Retina (tissue), 1 donor: ENCODE measurements at places on chromosomes 6 and 20.

DNA sequence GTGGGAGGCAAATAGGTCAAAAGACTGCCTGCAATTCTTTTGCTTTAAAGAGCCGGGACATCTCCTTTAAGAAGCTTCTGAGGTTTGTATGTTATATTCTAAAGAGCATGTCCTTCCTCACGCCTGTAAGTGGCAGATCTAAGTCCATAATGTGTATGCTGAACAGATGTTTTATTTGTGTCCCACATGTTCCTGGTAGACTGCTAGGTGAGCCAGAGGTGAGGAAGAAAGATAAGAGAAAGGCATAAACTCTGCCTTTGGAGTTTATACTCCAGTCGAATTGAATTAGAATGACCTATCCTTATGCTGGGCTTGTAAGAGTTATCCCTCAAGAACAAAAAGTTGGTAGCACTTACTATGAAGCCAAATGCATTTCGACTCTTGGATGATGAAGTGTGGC is 27.2 kb upstream of the ADGRG6 start:
- DNase-seq: no peak

- no peak for DNase-seq
Observed at GRCh38 chr6:91415031-91415605, 828.2 kb upstream of the MAP3K7 start.

GRCh38 chr6:4858194-4859015 is 82.2 kb downstream of the CDYL start:
- no peak for DNase-seq

- no peak for DNase-seq
Observed at GRCh38 chr6:40383348-40384115, 203.6 kb downstream of the LRFN2 start.

DNA sequence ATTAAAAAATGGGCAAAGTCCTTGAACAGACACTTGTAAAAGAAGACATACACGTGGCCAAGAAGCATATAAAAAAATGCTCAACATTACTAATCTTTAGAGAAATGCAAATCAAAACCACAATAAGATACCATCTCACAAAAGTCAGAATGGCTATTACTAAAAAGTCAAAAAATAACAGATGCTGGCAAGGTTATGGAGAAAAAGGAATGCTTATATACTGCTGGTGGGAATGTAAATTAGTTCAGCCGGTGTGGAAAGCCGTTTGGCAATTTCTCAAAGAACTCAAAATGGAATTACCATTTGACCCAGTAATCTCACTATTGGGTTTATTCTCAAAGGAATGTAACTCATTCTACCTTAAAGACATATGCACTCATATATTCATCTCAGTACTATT is 166.6 kb downstream of the KHDC1L start:
- DNase-seq: no peak

GRCh38 chr6:131555992-131556391 is 17.0 kb upstream of the ARG1 start:
- DNase-seq: no peak

DNA sequence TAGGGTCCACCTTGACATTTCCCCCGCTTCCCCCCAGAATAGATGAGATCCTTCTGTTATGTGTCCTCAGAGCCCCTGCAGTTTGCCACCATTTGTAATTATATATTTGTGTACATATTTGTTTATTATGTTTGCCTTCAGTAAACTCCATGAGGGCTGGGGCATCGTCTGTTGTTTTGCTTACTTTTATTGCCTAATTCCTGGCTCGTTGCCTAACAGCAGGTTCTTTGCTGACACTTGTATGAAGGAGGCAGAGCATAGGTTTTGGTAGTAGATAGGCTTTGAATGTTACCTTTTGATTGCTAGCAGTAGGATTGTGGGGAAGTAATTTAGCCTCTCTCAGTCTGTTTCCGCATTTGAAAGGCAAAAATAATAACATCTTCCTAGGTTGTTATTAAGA is 9.9 kb downstream of the MAP3K4 start:
- no peak for DNase-seq

GRCh38 chr6:24569811-24570210 is 75.0 kb downstream of the ALDH5A1 start:
- DNase-seq: no peak

- DNase-seq: no peak
Observed at GRCh38 chr6:105091140-105091829, 88.5 kb downstream of the POPDC3 start.

DNA sequence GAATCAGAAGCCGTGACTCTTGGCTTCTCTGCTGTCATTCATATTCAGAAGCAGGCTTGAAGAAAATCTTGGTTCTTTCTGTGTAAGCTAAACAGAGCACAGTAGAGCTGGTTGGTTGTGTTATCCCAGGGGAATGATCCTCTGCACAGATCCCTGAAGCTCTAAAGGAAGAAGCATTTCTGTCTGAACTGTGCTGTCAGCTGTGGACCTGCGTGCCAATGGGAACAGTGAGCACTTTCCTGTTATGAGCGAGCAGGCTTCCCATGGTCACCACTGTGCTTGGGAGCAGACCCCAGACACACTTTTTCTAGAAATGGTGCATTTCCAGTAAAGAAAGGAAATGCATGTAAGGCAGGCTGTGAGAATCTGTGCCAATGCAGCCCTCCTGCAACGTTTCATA is 490.2 kb downstream of the EPM2A start:
- DNase-seq: peak; percentile 50

GRCh38 chr6:31287619-31288018 is 15.7 kb upstream of the HLA-C start:
- DNase-seq: no peak

GRCh38 chr20:41058674-41059635 is 30.3 kb downstream of the TOP1 start:
- DNase-seq: no peak

GRCh38 chr6:28393912-28394662 is 5.5 kb downstream of the ZSCAN12 start:
- no peak for DNase-seq

DNA sequence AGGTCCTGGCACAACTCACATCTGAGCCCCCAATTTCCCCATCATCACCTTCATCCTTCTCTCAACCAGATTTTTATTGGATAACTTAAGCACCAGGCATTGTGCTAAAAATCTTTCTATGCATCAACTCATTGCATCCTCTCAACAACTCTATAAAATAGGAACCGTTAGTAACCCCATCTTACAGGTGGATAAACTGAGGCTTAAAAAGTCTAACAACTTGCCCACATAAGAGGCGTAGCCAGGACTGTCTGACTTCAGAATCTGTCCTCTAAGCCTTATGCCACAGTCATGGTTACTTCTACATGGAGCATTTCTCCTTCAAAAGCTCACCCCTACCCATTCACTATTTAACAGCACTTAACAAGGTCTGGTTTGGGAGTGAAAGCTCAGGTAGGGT is 51.1 kb downstream of the PPP1R16B start:
- no peak for DNase-seq

DNA sequence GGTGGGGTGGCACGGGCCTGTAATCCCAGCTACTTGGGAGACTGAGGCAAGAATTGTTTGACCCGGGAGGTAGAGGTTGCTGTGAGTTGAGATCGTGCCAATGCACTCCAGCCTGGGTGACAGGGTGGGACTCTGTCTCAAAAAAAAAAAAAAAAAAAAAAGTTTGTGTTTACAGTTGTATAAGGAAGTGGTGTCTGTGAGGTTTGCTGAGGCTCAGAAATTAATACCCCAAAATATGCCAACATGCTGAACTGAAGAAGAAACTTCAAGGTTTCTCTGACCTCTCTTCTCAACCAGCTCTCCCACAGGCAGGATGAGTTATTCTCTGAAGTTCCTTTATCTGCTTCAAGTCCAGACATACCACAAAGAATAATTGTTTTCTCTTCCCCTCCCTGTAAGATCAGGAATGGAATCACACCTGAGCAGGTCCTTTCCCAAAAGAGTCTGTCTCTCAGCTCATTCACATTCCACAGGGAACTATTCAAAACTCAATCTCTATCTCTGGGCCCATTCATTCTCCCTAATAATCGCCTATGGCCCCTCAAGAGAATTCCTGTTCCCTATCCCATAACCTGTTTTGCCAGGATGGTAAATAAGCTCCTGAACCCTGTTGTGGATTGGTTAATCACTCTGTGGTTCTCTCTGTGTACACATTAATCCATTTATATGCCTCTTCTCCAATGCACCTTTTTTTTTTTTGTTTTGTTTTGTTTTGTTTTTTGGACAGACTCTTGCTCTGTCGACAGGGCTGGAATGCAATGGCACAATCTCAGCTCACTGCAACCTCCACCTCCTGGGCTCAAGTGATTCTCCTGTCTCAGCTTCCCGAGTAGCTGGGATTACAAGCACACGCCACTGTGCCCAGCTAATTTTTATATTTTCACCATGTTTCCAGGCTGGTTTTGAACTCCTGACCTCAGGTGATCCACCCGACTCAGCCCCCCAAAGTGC is 17.4 kb upstream of the KIFC1 start:
- no peak for DNase-seq

- DNase-seq: no peak
Observed at GRCh38 chr6:169118346-169118830, 135.3 kb downstream of the THBS2 start.

GRCh38 chr20:24468401-24469115 is 871 bp upstream of the SYNDIG1 start:
- DNase-seq: no peak

DNA sequence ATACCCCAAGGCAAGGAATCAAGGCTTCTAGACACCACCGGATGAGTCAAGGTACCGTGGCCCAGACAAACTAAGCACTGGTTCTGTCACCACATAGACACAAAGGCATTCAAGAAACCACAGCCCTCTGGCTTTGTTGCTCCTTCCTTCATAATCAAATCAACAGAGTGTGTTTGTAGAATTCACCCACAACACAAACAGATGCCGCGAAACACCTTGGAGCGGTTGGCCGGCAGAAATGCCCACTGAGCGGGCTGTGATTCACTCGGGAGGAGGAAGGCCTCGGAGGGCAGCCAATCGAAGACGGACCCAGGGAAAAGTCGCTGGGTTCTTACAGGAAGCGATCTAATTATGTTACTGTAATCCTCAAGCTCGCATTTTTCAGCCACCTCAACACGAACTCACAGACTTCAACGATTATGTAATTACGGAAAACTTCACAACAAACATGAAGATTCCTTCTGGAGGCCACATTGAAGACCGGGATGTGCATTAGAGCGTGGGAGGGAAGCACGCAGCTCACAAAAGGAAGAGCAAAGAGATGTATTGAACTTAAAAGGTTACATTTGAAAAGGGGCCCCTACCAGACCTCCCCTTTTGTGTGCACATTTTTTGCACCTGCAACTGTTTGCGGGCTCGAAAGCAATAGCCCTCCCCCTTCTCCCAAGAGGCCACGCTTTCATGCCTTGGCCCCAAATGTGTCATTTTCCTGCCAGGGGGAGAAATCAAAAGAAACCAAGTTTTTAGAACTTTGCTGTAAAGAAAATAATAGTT is 184.7 kb upstream of the PREP start:
- DNase-seq: no peak

DNA sequence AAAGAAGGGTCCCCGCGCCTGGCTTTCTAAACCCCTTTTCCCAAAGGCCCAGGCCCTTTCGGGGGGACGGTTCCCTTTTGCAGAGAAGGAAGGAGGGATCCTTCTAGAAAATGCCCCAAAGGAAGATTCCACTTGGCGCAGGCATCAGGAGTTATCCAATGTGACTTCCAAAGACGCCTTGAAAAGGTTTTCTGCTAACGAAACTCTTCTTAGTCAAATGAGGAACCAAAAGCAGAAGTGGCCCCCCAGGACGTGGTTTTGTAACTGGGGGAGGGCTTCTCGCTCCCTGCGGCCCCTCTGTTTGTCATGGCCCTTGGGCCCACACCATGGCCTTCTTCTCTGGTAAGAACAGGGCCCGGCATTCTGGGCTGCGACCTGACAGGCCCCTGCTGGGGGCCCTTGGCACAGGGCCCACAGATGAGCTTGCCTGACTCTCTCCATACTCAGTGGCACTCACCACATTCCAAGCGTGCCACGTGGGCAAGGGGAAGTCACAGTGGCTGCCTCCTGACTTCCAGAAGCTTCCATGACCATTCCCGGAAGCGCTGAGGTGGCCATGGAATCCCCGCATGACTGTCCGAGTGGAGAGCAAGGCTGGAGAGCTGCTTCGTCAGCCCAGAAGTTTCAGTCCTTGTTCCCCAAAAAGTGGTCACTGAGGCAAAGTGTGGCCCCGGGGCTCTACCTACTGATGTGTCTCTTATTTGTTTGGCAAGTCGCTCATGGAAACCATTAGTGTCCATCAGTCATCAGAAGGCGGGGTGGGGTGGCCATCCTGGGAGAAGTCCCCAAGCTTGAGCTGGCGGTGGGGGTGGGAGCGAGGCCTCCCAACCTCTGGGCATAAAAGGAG is 834 bp upstream of the CTSZ start:
- peak; percentile 22 for DNase-seq

GRCh38 chr6:42137194-42137753 is 5.1 kb downstream of the C6orf132 start:
- DNase-seq: no peak

GRCh38 chr6:42236030-42236429 is 18.4 kb upstream of the MRPS10 start:
- no peak for DNase-seq

GRCh38 chr6:100344761-100345160 is 120.0 kb downstream of the SIM1 start:
- DNase-seq: no peak

- DNase-seq: no peak
Observed at GRCh38 chr20:3783511-3784195, 2.4 kb upstream of the SPEF1 start.

DNA sequence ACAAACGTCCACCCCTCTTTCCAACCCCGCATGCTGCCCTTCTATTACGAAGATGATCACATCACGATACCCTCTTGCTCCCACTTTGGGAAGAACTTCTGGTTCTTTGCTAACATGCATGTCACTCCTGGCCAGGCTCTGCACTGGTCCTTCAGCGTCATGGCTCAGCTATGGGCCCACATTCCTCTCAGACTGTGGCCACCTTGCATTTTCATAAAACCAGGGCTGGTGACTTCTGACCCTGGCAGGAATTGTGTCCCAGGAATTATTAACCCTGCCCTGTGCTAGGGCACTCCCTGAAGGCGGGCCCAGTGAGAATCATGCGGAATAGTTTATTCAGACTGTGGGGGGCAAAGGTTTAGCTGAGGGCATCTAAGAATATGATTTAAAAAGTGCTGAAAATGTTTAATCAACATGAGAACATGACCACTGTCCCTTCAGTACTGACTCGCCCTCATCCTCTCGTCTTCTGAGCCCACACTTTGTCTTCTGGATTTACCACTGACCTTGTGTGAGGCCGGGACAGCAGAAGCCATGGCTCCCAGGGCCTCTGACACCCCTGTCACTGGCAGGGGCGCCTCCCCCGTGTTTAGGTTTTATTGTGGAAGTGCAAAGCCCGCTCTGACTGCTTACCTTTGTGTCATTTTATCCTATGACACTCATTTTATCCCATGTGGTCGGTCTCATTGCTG is 38.1 kb upstream of the THBS2 start:
- DNase-seq: no peak

GRCh38 chr6:42352856-42353564 is 98.7 kb downstream of the TRERF1 start:
- no peak for DNase-seq

- DNase-seq: no peak
Observed at GRCh38 chr6:98343004-98343403, 491.4 kb upstream of the POU3F2 start.

DNA sequence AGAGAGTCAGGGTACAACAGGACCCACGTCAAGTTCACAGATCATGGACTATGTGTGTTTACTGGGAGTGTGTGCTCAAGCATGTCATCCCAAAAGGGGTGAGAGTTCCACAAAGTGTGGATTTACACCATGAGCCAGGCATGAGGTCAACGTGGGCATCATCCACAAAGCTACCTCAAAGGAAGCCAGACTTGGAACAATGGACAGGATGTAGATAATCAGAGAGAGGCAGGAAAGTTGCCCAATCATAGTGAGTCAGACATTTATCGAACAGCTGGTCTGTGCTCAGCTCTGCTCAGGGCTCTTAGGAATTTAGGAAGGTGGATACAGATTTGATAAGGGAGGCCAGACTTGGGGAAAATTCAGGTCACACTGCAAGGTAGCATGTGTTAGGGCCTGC is 317.2 kb upstream of the CDYL start:
- DNase-seq: no peak
